Lung microvascular endothelial cell (primary cell): ENCODE measurements at places on chromosomes 5 and 9. TPM values are rescaled to one million over a fixed set of nuclear protein-coding genes. Genes with fewer than 3 reads are reported as not detected.

Gene TAF11L10
- total RNA-seq: not detected in 2 replicates

Gene NR2F1
- total RNA-seq: 30.5 and 118 TPM in 2 replicates

Gene COL15A1
- total RNA-seq: under 0.01 TPM in 1 of 2 replicates, not detected in the other

Gene IFNA4
- total RNA-seq: not detected in 2 replicates
